ENCODE measurements at places on chromosomes 11 and 22.

GRCh38 chr11:61034704-61035525 lies 63.4 kb downstream of the CD6 start:
- DNase-seq = no peak

GRCh38 chr22:32823024-32823730 lies 21.7 kb downstream of the TIMP3 start:
- peak; percentile 59 for DNase-seq

- DNase-seq = peak; percentile 82
Measured at GRCh38 chr22:32882774-32883530, 81.4 kb downstream of the TIMP3 start.

DNA sequence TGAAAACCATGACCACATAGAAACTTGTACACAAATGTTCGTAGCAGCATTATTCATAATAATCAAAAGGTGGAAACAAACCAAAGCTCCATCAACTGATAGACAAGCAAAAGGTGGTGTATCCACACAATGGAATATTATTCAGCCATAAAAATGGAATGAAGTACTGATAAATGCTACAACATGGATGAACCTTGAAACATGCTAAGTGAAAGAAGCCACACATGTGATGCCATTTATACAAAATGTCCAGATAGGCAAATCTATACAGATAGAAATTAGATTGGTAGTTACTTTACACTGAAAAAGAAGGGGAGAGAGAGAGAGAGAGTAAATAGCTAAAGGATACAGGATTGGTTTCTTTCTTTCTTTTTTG lies 27.7 kb downstream of the MAPK1 start:
- DNase-seq = no peak

GRCh38 chr22:38110008-38110862 lies at the start of gene BAIAP2L2:
TSS of gene BAIAP2L2 (minus strand) at chr22:38110684. CDS start at chr22:38110525, 159 bp downstream.
- no peak for DNase-seq

DNA sequence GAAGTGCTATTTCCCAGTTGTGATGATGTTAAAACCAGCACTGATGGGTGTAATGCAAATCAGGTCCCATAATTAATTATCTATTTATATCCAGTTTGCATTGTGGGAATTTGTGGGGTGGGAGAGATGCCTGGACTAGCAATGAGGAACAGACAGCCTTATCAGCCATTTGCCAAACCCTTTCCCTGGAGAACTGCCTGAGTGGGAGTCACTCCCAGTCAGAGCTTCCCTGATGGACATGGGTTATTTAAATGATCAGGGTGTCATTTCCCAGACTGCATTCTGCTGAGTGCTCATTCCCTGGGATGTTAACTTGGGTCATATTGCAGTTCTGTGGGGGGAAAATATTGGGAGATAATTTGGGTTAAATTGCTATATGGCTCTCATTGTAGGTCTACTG lies 168.5 kb downstream of the NAV2 start:
- no peak for DNase-seq

- no peak for DNase-seq
Measured at GRCh38 chr11:69869311-69869939, 50.2 kb upstream of the FGF3 start.
